Activated CD4-positive, alpha-beta memory T cell treated with anti-CD3 and anti-CD28 coated beads, Interleukin-2, amount 10 ng/mL, durations not matched to agents 7 days and 5 days (primary cell): ENCODE measurements at places on chromosomes 7 and 10.
A peak's percentile ranks its signal among the peaks of the same experiment; 100 is the strongest.

- no peak for DNase-seq
Observed at GRCh38 chr10:28246023-28246422, 56.8 kb downstream of the MPP7 start.

- no peak for DNase-seq
Observed at GRCh38 chr7:99013266-99014112, 130.4 kb downstream of the SMURF1 start.

DNA sequence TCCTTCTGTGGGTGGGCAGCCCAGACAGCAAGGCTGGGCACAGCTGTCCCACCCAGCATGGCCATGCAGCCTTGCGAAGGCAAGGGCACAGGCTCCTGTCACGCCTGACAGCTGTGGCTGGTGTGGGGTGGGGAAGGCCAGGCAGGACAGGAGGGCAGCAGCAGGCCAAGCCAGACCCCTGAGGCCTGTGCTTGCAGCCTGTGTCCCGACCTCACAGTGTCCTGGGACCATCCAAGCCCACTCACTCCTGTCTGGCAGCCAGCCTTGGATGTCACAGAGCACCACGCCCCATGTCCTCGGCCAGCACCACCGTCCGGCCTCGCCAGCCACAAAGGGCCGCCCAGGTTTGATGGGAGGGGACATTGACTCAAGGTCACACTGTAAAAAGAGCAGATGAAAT lies 85.5 kb upstream of the LRRC4 start:
- no peak for DNase-seq

GRCh38 chr7:18509481-18509880 lies 13.9 kb downstream of the HDAC9 start:
- DNase-seq: no peak

- DNase-seq: no peak
Observed at GRCh38 chr7:134828361-134828760, 48.9 kb downstream of the CALD1 start.

DNA sequence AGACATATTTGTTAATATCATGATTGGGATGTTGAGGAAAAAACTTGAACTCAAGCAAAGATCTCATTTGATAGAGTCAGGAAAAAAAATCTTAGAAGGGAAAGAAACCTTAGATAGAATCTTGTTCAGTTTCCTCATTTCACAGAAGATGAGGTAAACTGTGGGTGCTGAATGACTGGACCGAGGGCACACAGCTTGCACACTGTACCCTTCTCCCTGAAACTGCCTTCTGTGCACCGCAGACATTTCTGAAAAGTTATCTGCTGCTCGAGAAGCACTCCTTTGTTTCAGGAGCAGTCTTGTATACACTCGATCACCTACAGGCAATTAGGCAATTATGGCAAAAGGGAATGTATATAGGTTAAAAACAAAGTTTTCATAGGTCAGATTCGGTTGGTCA lies 167.4 kb downstream of the SKAP2 start:
- no peak for DNase-seq

DNA sequence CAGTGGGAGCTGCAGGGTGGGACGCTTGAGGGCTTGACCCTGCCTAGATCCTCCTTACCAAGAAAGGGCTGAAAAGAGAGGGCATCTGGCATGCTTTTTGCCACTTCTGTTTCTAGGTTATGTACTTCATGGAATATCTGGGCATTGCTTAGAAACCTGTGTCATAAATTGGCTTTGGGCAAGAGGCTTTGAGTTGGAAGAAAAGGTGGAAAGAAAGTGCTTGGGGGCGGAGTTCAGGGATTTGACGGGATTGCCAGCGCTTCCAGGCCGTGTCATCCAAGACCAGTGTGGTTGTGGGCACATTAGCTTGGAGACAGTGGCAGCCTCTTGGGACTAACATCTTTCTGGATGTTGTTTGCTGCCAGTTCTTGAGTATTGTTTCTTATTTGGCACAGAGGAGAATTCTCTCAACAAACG lies 825 bp downstream of the ZNF862 start:
- no peak for DNase-seq

DNA sequence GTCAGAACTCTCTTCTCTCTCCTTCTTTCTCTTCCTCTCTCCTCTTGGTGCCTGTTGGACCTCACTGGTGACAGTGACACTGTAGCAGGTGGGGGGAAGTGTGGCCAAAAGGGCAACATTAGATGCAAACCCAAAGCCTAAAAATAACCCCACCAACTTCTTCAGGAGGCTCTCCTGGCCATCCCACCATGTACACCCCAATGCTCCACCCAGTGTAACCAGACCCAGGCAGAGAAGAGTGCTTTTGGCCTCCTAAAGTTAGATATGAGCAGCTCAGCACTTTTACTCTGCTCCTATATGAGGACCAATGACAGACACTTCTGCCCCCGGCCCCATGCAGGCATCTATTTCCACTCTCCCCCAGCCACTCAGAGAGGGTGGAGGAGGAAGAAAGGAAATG lies 5.5 kb downstream of the MYOZ1 start:
- no peak for DNase-seq

GRCh38 chr10:70352401-70353097 lies 29.9 kb downstream of the LRRC20 start:
- DNase-seq: no peak

GRCh38 chr7:1137517-1138167 lies 22.4 kb downstream of the ZFAND2A start:
- no peak for DNase-seq

- no peak for DNase-seq
Observed at GRCh38 chr7:50734246-50734645, 48.5 kb downstream of the GRB10 start.

GRCh38 chr7:137834552-137834951 lies 12.2 kb downstream of the DGKI start:
- no peak for DNase-seq

DNA sequence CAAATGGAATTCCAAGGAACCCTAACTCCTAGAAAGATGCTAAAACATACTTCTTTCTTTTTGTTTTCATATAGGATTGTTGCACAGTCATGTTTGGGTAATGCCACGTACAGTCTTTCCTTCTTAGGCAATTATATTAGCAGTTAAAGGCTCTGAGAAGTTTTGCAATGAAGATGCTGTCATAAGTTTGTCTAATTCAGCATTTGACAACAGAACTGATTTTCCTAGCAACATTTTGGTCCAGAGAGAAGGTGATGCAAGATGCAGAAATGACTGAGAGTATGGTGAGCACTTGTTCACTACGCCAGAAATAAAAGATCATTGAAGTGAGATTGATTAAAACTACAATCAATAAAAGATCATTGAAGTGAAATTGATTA lies 184.0 kb upstream of the PLXNA4 start:
- no peak for DNase-seq

- peak; percentile 54 for DNase-seq
Observed at GRCh38 chr10:126041804-126042231, 145.5 kb downstream of the FANK1 start.

DNA sequence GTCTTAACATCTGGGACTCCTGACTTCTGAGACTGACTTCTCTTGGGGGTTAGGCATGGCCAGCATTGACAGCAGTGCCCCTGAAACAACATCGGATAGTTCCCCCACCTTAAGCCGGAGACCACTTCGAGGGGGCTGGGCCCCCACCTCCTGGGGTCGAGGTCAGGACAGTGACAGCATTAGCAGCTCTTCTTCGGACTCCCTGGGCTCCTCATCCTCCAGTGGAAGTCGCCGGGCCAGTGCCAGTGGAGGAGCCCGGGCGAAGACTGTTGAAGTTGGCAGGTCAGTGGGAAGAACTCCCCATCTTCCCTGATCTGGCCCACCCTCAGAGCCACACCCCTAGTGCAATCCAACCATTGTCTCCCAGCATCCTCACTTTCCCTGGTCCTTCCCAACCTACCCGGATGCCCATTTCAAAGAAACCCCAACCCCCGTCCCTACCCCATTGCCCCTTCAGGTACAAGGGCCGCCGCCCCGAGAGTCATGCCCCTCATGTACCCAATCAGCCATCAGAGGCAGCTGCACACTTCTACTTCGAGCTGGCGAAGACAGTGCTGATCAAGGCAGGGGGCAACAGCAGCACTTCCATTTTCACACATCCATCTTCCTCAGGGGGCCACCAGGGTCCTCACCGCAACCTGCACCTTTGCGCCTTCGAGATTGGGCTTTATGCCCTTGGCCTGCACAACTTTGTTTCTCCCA lies 12.1 kb downstream of the ZSWIM8 start:
- DNase-seq: no peak

- no peak for DNase-seq
Observed at GRCh38 chr10:29798921-29799690, 164.3 kb upstream of the SVIL start.

DNA sequence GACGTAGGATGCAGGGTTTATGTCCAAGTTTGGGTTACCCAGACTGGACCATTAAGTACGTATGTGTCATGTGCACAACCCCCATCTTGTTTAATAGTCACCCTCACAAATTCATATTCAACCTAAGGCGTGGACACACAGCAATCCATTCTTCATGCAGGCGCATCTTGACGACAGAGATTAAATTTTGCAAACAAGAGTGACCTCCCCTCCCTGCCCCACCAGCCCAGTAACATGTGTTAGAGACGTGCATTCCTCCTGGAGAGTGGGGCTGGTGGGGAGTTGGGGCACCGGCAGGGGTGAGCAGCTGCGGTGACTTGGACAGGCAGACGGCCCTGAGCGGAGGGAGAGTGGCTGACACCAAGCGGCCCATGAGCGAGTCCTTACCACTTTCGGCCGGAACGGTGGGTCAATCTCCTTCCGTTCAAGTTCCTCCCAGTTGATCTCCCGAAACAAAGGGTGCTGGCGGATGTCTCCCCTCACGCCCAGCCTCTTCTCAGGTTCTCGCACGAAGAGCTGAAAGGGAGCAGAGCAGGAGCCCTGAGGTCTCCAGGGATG lies 149.6 kb downstream of the PRKCQ start:
- DNase-seq: no peak

DNA sequence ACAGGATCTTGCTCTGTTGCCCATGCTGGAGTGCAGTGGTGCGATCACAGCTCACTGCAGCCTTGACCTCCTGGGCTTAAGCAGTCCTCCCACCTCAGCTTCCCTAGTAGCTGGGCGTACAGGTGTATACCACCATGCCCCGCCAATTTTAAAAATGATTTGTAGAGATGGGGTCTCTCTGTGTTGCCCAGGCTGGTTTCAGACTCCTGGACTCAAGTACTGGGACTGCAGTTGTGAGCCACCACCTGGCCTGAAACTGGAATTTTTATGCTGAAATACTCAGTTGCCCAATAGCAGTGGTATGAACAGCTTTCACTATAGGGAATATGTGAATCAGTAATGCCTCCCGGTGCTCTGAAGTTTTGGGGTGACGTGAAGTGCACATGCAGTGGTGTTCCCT lies 7.6 kb downstream of the ZRANB1 start:
- DNase-seq: no peak

DNA sequence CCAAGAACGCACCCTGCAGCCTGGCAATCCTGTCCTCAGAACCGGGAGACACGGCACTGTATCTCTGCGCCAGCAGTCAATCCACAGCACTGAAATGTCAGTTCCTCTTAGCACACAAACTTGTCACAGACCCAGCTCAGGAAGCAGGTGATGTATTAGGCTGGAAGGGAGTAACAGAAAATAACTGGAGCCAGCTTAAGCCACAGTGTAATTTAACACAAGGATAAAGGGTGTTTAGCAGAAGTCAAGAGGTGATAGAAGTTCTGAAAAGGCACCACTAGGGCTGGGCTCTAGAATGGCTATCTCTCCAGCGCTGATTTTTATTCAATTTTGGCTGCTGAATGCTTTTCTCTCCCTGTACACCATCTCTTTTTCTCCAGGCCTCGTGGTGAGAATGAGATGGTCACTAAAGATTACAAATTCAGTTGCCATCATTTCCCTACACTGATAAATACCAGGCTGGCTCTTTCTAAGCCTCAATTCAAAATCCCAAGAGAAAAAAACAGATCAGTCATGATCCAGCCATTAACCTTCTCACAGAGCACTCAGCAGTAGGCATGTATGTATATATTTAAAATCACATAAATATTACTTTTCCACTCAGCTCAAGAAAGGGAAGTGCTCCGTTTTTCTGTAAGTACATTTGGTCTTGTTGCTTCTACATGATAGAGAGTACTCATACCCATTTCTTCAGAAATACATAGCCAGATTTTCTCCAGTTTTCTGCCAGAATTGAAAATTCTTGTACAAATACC lies 102.7 kb upstream of the PRSS1 start:
- DNase-seq: no peak

DNA sequence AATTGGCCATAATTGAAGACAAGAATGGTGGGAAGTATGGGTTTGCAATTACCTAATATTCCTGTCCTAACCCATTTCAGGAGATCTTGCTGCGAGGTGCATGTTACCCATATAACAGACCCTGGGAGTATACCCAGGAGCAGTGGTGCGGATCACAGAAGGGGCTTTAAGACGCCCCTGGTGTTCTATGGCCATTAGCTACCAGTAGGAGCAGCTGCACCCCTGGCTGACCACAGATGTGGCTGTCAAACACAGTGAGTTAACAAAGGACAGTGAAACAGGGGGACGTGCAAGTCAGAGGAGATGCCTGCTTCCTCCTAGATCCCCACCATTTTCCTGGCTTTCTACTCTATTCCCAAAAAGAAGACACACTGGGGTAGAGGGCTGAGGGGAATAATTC lies 25.2 kb downstream of the AOC1 start:
- no peak for DNase-seq
